CMK (cell line): ENCODE measurements at places on chromosomes 13 and 19.

DNA sequence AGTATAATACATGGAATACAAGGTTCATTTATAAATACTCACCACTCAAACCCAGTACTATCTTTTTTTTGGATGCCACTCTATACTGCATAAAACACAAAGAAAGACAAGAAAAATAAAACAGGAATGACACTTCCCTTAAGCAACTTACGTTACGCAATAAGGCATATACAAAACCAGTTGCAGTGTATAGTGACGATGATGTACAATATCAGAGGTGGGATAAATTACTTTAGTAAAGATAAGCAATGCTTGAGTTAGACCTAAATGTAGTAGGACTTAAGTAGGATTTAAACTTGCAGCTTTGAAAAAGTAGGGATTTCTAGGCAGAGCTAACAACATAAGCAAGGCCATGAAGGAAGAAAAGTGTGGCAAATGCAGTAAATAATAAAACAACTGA, 374.9 kb downstream of the SPRY2 start:
- no peak for DNase-seq

- DNase-seq: no peak
Observed at GRCh38 chr13:93805736-93806135, 579.1 kb downstream of the GPC6 start.

- no peak for DNase-seq
Observed at GRCh38 chr19:709965-710571, 1.3 kb downstream of the PALM start.

GRCh38 chr19:294341-294945, 3.2 kb upstream of the PLPP2 start:
- no peak for DNase-seq

GRCh38 chr19:13841962-13842290, 35.0 kb upstream of the NANOS3 start:
- DNase-seq: no peak

GRCh38 chr13:57815600-57815999, 184.1 kb downstream of the PCDH17 start:
- no peak for DNase-seq
